Head of caudate nucleus (tissue), 42 donors: ENCODE measurements at places on chromosomes 5 and 9.

DNA sequence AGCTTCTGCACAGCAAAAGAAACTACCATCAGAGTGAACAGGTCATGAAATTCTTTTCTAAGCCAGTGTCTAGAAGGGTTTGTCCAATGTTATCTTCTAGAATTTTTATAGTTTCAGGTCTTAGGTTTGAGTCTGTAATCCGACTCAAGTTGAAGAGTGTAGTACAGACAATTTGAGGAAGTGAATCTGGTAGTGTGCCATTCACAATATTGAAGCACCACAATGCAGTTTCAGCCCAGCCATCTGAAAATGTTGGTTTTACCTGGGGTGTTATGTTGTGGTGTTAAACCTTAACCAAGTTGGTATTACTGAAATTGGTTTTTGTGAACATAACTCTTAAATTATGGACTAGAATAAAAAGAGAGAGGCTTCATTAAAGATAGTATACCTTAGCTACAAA, 77.2 kb downstream of the ADAMTS16 start:
- DNase-seq, result no peak

DNA sequence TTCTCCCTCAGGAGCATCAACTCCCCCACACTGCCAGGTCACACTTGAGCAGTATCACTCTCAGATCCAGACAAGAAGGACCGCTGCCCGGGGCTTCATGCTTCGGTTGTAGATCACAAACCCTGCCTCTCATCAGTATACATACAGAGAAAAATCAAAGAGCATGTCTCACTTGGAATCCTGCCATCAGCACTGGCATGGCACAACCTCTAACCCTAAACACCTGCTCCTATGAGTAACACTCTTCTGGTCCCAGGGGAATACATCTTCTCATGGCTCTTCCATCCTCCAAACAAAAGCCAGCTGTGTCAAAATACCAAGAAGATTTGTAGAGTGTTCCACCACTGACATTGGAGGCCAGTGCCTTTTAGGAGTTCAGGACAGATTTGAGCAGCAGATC, 84.8 kb upstream of the MIER3 start:
- no peak for DNase-seq

DNA sequence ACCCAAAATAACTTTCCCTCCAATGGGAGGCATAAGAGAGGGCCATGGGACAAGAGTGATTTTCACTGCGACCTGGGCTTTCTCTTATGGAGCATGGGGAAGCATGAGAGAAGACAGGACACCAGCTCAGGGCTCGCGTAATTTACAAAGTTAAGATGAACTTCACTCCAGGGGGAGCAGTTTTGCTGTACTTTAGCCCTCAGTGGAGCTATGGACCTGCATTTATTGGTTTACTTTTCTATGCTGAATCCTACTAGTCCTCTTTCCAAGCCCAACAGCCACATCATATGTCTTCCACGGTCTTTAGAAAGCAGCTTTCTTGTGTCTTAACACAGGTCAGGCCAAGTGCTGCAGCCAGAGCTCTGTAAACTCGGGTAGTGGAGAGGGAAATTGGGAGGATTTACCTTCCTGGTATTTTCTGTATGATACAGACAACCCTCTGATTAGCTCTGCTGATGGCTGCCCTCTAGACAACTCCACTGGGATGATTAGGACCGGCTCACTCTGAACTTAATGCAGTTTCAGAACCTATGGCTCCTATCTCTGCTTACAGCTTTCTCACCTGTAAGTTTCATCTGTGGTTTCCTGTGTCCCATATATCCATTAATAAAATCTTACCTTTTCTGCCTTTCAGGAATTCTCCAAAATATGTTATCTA, 581.0 kb upstream of the RORB start:
- DNase-seq, result no peak

DNA sequence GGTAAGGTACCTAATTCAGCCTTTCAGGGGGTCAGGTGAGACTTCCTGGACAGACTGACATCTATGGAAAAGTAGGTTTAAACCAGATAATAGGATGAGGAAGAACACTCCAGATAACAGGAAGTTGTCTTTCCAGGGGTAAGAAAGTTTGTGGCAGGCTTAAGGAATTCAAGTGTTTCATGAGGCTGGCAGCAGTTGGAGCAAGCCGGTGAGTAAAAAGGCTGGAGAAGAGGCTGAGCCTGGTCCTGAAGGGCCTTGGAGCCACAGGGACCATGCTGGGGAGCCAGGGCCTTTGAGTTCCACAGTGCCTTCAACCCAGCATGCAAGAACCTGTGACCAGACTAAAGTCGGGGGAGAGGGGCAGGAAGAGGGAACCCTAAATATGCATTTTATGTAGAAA, 353.4 kb downstream of the SPOCK1 start:
- DNase-seq, result no peak

DNA sequence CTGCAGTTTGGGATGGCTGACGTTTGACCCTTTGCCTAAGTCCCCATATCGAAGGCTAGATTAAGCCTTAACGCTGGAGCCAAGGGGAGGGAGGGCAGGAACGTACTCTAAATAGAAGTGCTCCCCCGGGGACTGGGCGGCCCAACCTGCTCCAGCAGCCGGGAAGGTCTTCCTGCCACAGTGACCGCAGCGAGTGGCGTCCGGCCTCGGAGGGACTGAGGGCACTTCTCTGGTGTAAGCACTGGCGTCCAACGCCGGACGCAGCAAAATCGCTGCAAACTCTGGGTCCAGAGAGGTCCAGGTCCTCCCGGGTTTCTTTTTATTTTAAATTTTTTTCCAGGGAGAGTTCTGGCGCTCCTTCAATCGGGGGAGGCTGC, 505 bp upstream of the ACER2 start:
- no peak for DNase-seq
